H4 (cell line): ENCODE measurements at places on chromosomes 4 and X. TPM values are rescaled to one million over a fixed set of nuclear protein-coding genes. Genes with fewer than 3 reads are reported as not detected.

MAGEA2B gene
- 3.2 and 19.6 TPM in 2 replicates for total RNA-seq

GYG2 gene
- 7.2 and 9.6 TPM in 2 replicates for total RNA-seq

ACE2 gene
- not detected in 2 replicates for total RNA-seq

CT45A5 gene
- 0.50 TPM in 1 of 2 replicates, not detected in the other for total RNA-seq

GRCh38 chr4:18213576-18214198 lies 192.1 kb upstream of the LCORL start:
- DNase-seq: no peak

- no peak for DNase-seq
Observed at GRCh38 chr4:74944354-74944793, 11.5 kb downstream of the PARM1 start.

GRCh38 chrX:108732630-108733321 lies 3.6 kb downstream of the IRS4 start:
- no peak for DNase-seq

DNA sequence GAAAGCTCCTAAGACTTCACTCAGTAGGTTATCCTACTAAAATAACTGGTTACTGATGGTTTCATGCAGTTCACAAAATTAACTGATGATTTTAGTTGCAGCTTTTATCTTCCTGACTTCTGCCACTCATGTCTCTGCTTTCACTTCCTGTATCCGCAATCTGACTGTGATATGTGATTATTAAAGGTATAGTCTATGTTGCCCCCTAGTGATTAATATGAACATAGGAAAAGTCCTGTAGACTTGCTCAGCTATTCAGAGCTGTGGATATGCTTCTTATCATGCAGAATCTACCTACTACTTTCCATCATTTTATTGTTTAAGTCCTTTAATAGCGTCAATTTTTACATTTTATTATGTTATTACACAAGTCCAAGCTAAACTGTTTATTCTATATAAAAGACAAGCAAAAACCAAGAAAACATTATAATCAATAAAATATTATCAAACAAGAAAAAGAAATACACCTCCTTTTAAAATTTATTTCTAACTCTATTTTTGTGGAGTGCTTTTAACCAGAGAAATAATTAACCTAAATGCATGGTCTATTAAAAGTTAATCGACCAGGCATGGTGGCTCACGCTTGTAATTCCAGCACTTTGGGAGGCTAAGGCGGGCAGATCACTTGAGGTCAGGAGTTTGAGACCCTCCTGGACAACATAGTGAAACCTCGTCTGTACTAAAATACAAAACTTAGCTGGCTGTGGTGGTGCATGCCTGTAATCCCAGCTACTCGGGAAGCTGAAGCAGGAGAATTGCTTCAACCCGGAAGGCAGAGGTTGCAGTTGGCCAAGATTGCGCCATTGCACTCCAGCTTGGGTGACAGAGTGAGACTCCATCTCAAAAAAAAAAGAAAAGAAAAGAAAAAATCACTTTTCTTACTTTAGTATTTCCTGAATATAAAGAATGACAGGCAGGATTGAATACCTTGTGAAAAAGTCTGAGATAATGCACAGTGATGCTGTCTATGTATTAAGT lies 40.4 kb upstream of the TLR2 start:
- peak; percentile 72 for DNase-seq

GRCh38 chrX:38249965-38250364 lies 29.3 kb upstream of the SRPX start:
- DNase-seq: no peak

GRCh38 chr4:88104902-88105610 lies 53.4 kb downstream of the ABCG2 start:
- peak; percentile 87 for DNase-seq

- DNase-seq: no peak
Observed at GRCh38 chr4:66216252-66216651, 546.0 kb upstream of the EPHA5 start.

GRCh38 chrX:353566-354535 lies 32.9 kb downstream of the PPP2R3B start:
- no peak for DNase-seq

DNA sequence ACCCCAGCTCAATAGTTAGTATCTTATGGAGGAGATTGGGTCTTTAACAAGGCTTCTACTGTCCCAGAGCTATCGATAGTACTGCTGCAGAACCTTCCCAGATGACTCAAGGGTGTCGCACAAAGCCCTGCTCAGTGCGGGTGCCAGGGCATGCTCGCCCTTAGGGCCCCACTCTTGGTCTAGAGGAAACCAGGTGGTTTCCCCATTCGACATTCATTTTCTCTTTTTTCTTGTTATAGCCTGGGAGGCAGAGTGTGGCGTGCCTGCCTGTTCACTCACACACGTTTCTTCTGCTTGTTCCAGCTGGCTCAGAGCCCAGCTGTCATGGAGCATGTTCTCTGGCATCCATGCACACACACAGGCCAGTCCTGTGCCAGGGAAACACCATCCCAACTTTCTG lies 144.5 kb downstream of the SMIM20 start:
- DNase-seq: no peak
